CD4-positive, alpha-beta memory T cell (primary cell): ENCODE measurements at places on chromosomes 12 and 14.

DNA sequence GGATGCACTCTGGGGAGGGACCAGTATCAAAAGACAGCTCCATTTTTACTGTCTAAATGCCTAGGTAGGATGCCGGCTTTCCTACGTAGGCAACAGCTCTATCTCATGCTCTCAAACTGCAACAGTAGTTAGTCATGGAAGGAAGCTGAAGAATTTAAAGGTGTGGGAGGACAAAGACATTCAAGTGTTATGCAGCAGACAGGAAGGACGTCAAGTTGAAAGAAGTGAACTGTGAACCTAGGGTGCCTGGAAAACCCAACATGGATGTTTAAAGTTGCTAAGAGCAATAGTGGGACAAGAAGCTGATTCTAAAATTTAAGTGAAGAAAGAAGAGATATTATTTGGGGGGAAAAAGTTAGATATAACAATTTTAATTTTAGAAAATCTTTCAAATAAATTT lies 5.9 kb downstream of the SEC23A start:
- no peak for DNase-seq

DNA sequence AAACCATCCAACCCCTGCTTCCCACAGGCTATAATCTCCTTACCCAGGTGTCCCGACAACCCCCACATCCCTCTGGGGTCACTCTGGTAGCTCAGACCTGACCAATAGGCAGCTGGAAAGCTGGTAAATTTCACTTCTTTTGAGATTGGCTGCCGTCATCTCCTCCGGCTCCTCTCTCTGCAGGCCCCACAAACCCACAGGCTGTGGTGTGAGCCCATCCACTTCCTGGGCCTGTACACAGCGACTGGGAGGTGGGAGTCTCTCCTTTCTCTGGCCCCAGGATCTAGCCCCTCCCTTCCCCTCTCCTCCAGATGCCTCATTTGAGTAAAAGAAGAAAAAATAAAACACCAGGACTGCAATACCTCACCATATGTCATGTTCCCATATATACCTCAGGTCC lies 709 bp downstream of the INHBC start:
- DNase-seq: no peak

- no peak for DNase-seq
These were observed 1474.1 kb upstream of the SEL1L start for GRCh38 chr14:83007641-83008225.

DNA sequence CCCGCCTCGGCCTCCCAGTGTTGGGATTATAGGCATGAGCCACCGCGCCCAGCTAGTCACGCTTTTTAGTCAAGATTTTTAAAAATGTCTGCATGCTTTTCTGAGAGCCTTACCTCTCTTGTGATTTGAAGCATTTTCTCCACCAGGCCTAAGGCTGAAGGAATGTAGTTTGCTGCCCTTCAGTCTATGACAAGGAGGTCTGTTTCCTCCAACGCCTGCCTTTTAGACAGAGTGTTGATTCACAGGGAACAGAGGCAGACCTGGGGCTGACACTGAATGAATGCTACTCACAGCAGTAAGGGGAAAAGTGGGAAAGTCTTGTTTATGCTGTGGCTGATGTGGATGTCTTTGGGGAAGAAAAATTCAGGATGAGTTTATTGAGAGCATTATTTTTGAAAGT lies 27.2 kb upstream of the MDM2 start:
- no peak for DNase-seq

DNA sequence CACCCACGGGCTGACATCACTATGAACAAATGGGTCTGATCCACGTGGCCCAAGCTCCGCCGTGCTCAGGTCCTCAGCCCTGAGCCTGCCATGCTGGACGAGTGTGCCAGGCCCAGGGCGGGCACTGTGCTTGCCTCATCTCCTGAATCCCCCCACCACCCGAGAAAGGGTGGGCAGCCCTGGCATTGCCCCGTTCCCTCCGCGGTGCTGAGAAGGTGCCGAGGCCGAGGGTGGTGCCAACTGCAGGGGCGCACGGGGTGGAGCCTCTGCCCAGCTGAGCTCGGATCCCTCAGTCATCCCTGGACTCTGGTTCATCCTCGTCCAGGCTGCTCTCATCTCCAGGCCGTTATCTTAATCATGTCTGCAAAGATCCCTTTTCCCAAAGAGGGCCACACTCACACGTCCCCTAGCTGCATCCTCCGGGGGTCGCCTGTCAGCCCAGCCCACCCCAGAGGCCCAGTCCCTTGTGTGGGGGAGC lies 60.6 kb downstream of the NOC4L start:
- no peak for DNase-seq

DNA sequence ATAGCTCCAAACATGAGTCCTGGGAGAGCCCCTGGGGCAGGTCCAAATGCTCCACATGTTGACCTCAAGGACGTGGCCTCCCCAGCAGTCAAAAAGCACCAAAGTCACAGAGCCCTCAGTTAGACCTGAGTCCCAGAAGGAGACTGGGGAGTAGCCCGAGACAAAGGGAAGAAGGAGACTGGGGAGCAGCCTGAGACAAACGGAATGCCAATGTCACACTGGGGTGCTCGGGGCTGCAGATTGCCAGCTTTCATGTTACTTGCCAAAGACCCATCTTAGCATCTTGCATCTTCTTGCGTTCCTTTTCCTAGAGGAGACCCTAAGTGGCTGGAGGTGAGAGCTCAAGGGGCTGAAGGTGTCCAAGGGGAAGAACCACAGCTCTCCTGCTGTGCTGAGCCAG lies 14.9 kb downstream of the PLEKHD1 start:
- no peak for DNase-seq

DNA sequence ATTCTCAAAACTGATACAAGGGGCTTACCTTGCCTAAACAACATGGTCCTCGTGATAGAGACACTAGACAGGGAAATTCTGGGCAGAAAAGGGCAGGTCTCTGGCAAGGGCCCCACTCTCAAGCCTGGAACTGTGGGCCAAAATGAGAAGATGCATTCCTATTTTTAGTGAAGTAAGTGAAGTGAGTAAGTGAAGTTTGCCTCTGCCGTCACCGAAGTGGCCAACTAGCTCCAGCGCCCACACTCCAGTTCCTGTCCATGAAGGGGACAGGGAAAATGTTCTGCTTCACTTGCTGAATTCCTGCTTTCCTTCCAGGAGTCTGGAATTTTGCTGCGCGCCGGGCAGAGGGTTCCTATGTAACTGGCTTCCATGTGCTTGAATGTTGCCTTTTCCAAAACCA lies 1035.6 kb upstream of the TMEM132C start:
- DNase-seq: no peak

GRCh38 chr12:62599854-62600437 lies 133.3 kb downstream of the MON2 start:
- DNase-seq: no peak

- no peak for DNase-seq
These were observed 19.3 kb upstream of the TEX22 start for GRCh38 chr14:105378873-105379685.

DNA sequence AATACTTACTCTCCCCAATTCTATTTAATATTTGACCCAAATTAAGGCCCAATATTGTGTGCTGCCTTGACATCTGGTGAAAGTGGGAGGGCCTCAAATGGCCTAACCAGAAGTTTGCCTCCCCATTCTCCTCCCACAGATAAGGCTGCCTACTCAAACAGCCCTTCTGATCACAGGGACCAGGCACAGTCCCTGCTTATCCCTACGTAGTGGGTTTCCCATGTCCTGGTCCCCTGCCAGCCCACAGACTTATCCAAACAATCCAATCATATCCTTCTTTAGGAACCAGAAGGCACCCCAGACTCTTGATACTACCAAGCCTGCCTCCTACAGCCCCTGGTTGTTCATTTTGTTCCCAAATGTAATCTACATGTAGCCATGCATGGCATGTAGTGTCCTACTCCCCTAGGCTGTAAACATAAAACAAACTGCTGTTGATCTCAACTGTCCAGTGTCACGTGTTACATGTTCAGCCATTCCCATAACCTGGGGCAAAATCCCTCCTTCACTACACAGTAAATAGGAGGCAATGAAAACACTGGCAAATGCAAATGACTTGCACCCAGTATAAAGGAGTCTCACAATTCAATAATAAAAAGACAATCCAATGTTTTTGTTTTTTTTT lies 49.3 kb downstream of the EEA1 start:
- no peak for DNase-seq

- DNase-seq: no peak
These were observed 12.0 kb upstream of the CD9 start for GRCh38 chr12:6187948-6188793.

DNA sequence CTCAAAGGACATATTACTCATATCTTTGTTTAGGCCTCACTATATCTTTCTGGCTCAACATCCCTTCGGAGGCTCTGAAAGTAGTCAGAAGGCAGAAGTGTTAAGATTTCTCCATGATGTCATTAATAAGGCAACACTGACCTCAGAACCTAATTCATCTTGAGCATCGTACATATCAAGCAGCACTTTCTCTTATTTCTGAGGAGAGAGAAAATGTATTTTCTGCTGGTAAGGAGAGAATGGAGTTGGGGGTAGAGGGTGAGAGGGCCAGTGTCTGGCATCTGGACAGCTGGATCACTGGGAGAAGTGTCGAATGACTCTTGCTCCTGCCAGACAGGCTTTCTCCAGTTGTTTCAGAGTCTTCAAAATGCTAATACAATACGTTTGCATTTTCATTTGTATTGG lies 213.2 kb upstream of the PRICKLE1 start:
- no peak for DNase-seq

- DNase-seq: peak; percentile 79
These were observed at the start of gene RASSF3 for GRCh38 chr12:64610079-64610659. RASSF3 (plus strand) TSS chr12:64610495; CDS start chr12:64610633, 138 bp downstream.

DNA sequence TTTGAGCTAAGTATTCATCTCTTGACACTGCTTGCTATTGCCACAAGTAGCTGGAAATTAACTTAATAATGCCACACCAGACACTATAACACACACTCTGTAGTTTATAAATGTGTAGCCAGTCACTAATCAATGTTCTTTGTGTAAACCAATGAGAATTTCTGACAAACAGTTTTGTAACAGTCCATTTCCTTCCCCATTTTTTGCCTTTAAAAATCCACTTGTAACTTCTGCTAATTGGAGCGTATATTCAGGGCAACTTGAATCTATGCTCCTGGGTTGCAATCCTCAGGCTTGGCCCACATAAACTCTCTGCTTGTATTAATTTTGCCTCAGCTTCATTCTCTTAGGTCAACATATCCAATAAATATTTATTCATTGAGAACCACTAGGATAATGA lies 125.0 kb upstream of the DHRS4 start:
- DNase-seq: no peak

GRCh38 chr14:25667387-25667786 lies 617.4 kb upstream of the STXBP6 start:
- no peak for DNase-seq

DNA sequence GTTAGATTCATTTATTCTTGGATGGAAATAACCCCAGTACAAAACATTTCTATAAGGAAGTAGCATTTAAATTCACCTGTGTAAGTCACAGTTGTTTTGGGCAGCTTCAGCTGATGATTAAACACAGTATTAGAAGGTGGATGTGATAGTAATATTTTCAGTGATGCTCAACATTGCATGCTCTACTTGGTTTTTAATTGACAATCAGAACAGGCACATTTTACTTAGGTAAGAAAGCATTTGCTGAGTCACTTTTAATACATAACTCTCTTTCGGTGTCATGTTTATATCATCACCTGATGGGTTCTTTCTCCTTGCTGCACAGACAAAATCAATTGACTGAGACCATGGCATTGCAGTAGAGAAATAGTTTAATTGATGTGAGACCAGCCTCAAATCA lies 80.7 kb downstream of the CMAS start:
- no peak for DNase-seq

- DNase-seq: no peak
These were observed 42.5 kb downstream of the PRIMA1 start for GRCh38 chr14:93745603-93746273.

GRCh38 chr12:42282294-42282693 lies 43.6 kb downstream of the ZCRB1 start:
- DNase-seq: no peak

- no peak for DNase-seq
These were observed 297.2 kb downstream of the ITPR2 start for GRCh38 chr12:26535826-26536225.

- peak; percentile 37 for DNase-seq
These were observed 14.5 kb downstream of the OAS2 start for GRCh38 chr12:112992541-112993398.

DNA sequence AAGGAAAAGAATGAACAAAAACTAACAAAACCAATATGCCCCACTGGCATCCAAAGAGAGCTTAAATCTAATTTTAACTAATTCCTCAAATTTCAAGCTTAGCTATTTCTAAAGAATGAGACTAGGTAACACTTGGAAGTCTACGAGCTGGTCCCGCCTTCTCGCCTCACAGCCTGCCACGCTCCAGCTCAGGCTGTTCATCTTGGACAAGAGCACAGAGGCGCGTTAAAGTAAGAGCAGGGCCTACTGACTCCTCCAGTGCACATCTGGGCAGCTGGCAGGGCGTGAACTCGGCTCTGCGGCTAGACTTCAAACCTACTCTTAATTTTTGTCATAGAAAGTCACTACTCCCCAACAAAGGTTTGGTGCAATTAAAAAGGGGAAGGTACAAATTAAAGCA lies 64.6 kb downstream of the DICER1 start:
- DNase-seq: no peak

- no peak for DNase-seq
These were observed 40.1 kb upstream of the TMEM263 start for GRCh38 chr12:106915635-106916026.

GRCh38 chr14:23513005-23513817 lies 38.4 kb downstream of the ZFHX2 start:
- no peak for DNase-seq

DNA sequence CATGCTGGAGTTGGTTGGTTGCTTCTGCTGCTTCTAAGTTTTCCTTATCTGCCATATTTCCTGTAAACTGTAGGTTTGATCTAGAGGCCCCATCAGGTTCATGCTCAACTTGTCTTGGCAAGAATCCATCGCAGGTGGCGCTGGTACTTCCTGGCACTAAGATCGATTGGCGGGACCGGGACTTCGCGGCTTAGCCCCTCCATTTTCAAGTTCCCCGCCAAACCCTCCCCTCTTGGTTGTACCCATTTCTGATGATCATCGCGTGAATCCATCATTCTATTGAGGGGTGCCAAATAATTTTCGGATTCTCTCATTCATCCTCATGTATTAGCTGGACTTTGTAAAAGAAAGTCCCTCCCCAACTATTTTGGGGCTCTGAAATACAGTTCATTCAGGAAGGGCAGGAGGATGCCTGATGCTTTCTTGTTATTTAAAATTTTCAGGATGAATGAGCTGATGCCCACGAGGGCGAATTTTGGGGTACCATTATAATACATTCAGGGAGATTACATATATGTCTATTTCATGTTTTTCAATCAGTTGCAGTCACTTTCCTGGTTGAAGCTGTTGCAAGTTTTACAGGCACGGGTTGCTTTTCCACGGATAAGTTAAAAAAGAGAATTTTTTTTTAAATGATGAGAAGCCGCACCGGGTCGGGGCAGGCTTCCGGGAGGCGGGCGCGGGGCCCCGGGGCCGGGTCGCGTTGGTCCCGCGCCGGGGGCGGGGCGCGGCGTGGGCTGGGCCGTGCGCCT lies 395 bp upstream of the BRI3BP start:
- peak; percentile 81 for DNase-seq

DNA sequence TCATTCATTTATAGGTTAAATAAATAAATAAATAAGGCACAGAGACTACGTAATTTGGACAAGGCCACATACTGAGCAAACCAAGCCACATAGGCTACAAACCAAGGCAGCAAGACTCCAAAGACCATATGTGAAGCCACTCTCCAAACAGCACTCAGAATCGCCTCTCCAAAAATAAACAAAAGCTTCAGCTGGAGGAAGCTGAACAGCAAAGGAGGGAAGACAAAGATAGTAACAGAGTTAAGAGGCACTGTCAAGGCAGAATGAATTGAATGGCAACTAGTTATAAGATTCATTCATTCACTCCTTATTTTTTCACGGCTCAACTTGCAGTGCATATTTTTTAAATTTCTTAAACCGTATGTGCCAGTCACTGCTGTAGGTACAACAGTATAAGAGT lies 200.5 kb upstream of the GRIP1 start:
- no peak for DNase-seq
